Osteoblast (primary cell): ENCODE measurements at places on chromosomes 3 and 15. TPM values are rescaled to one million over a fixed set of nuclear protein-coding genes. Genes with fewer than 3 reads are reported as not detected.
A peak's percentile ranks its signal among the peaks of the same experiment; 100 is the strongest.

- H3K27ac ChIP-seq, result peak overlapping the region; percentile 56
- H3K4me1 ChIP-seq, result peaks cover 44% of the 10 kb centered on the region
- DNase-seq, result peak; percentile 70
- H3K36me3 ChIP-seq, result peaks cover under 1% of the 10 kb centered on the region
- peak overlapping the region; percentile 0 for H3K4me3 ChIP-seq
These were observed 46.2 kb downstream of the TBL1XR1 start for GRCh38 chr3:177150970-177151627.

- H3K27ac ChIP-seq, result no peak overlapping the region
- no peaks in the 10 kb centered on the region for H3K27me3 ChIP-seq
- no peaks in the 10 kb centered on the region for H3K4me1 ChIP-seq
These were observed 74.4 kb downstream of the THRB start for GRCh38 chr3:24420224-24420623.

DNA sequence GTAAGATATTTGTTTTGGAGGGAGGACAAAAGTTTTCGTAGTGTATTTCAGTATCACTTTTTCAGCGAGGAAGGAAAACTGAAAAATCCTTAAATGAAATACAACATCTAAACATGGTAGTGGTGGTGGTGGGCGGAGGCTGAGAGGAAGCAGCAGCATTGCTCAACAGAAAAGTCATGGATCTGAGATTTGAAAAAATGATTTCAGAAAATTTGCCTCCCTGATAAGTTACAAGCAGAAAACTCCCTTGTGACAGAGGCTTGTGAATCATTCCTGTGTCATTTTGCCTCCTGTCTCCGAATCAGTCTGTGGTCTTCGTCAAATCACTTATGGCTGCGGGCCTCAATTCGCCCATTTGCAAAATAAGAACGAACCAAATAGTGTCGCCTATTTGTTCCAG is 965 bp upstream of the CRBN start:
- H3K27me3 ChIP-seq, result no peaks in the 10 kb centered on the region
- H3K4me1 ChIP-seq, result peaks cover 23% of the 10 kb centered on the region
- H3K36me3 ChIP-seq, result no peaks in the 10 kb centered on the region
- H3K4me3 ChIP-seq, result no peak overlapping the region
- peak; percentile 69 for DNase-seq
- H3K27ac ChIP-seq, result no peak overlapping the region

- no peak for DNase-seq
- no peak overlapping the region for H3K4me3 ChIP-seq
- no peaks in the 10 kb centered on the region for H3K4me1 ChIP-seq
These were observed 295.3 kb upstream of the UBE2E2 start for GRCh38 chr3:22907796-22908195.

- H3K4me1 ChIP-seq, result peaks cover 9% of the 10 kb centered on the region
- no peak overlapping the region for H3K4me3 ChIP-seq
- H3K27ac ChIP-seq, result no peak overlapping the region
- DNase-seq, result no peak
These were observed 364.0 kb downstream of the ZIC1 start for GRCh38 chr3:147773116-147773630.

- no peak for DNase-seq
- H3K27ac ChIP-seq, result no peak overlapping the region
- H3K36me3 ChIP-seq, result peaks cover 43% of the 10 kb centered on the region
- no peaks in the 10 kb centered on the region for H3K4me1 ChIP-seq
- no peak overlapping the region for H3K4me3 ChIP-seq
- H3K27me3 ChIP-seq, result no peaks in the 10 kb centered on the region
These were observed 32.9 kb upstream of the ALPK3 start for GRCh38 chr15:84784262-84784661.

DNA sequence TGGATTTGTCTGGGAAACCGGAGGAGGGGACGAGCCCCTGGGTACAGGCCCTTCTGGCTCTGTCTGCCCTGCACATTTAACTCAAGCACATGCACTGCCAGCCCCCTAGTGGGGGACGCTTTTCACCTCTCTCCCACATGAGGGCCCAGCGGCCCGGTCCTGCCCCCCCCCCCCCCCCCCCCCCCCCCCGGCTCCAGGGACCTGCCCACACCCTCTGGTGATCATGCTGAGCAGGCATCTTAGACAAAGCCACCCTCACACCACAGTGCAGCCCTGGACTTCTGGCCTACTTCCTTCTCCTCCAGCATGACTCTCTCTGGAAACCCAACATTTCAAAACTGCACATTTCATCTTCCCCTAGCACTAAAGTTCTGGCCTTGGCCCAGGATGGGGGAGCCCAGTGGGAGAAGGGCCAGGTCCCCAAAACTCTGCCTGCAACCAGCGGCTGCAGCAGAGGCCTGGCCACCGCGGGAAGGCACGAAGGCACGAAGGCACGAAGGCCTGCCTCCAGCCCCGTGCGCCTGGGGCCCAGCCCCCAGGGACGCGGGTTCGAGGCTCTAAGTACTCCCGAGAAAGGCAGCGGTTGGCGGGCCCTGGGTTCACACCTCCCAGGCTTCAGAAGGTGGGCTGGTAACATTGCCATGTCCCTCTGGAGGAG is 14.1 kb downstream of the KLF15 start:
- H3K4me1 ChIP-seq, result peaks cover 8% of the 10 kb centered on the region
- peaks cover 9% of the 10 kb centered on the region for H3K27me3 ChIP-seq
- DNase-seq, result peak; percentile 82
- H3K27ac ChIP-seq, result no peak overlapping the region

DNA sequence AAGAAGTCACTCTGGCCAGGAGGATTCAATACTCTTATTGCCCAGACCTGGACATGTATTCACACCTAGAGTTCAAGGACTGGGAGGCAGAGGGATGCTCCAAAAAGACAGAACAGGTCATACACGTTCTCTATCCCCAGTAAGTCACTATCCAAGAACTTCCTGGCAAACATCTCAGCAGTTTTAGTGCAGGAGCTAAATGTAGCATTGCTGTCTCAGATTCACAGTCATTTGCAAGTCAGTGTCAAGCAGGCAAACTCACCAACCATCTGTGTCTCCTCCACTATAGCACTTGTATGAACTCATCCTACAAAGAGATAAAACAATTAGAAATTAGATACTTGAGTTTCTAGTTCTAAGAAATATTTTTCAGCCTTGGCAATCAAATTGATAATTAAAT is 38.4 kb downstream of the ABHD17C start:
- no peak for DNase-seq
- H3K27me3 ChIP-seq, result no peaks in the 10 kb centered on the region
- H3K4me1 ChIP-seq, result peaks cover 5% of the 10 kb centered on the region
- no peak overlapping the region for H3K4me3 ChIP-seq
- H3K36me3 ChIP-seq, result no peaks in the 10 kb centered on the region
- H3K27ac ChIP-seq, result no peak overlapping the region

GRCh38 chr15:94231723-94232468 is 535 bp downstream of the MCTP2 start:
- no peaks in the 10 kb centered on the region for H3K36me3 ChIP-seq
- H3K4me1 ChIP-seq, result no peaks in the 10 kb centered on the region
- H3K27me3 ChIP-seq, result no peaks in the 10 kb centered on the region
- no peak overlapping the region for H3K27ac ChIP-seq

- DNase-seq, result peak; percentile 3
- no peaks in the 10 kb centered on the region for H3K36me3 ChIP-seq
- H3K4me1 ChIP-seq, result peaks cover 5% of the 10 kb centered on the region
- H3K27me3 ChIP-seq, result no peaks in the 10 kb centered on the region
- no peak overlapping the region for H3K4me3 ChIP-seq
These were observed 20.5 kb downstream of the ATP8B4 start for GRCh38 chr15:50098545-50098944.

DNA sequence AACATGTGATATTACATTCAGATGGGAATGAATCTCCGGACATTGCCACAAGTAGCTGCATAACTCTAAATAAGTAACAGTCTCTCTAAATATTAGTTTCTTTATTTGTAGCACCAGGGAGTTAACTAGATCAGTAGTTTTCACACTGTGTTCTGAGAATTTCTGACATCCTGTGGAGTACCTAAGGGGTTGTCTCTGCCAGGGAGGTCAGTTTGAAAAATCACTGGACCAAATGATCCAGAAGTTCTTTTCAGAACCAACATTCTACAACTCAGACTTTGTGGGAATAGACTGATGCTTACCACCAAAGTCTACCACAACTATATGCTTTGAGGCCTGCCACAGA is 9.0 kb upstream of the ILDR1 start:
- no peaks in the 10 kb centered on the region for H3K36me3 ChIP-seq
- no peak for DNase-seq
- no peak overlapping the region for H3K4me3 ChIP-seq
- H3K27me3 ChIP-seq, result no peaks in the 10 kb centered on the region

- DNase-seq, result no peak
- no peak overlapping the region for H3K4me3 ChIP-seq
- H3K27ac ChIP-seq, result no peak overlapping the region
- no peaks in the 10 kb centered on the region for H3K27me3 ChIP-seq
- H3K4me1 ChIP-seq, result no peaks in the 10 kb centered on the region
These were observed 469.5 kb downstream of the CNTN4 start for GRCh38 chr3:2568156-2568555.

DNA sequence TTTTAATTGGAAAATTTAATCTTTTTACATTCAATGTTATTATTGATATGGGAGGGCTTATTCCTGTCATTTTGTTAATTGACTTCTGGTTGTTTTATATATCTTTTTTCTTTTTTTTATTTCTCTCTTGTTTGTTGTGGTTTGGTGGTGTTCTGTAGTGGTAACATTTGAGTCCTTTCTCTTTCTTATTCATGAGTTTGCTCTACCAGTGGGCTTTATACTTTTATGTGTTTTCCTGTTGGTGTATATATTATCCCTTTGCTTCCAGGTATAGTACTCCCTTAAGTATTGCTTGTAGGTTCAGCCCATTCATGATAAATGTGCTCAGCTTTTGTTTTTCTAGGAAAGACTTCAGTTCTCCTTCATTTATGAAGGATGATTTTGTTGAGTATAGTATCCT is 57.6 kb downstream of the GALK2 start:
- H3K27me3 ChIP-seq, result no peaks in the 10 kb centered on the region
- no peak for DNase-seq
- H3K36me3 ChIP-seq, result no peaks in the 10 kb centered on the region
- H3K4me3 ChIP-seq, result no peak overlapping the region

GRCh38 chr3:30904996-30905395 is 10.5 kb upstream of the GADL1 start:
- H3K27me3 ChIP-seq, result no peaks in the 10 kb centered on the region
- no peaks in the 10 kb centered on the region for H3K36me3 ChIP-seq
- DNase-seq, result no peak

GRCh38 chr15:70442616-70443321 is 320.6 kb downstream of the UACA start:
- peaks cover 59% of the 10 kb centered on the region for H3K27me3 ChIP-seq
- peaks cover 5% of the 10 kb centered on the region for H3K4me1 ChIP-seq
- no peak overlapping the region for H3K4me3 ChIP-seq
- no peaks in the 10 kb centered on the region for H3K36me3 ChIP-seq
- peak; percentile 84 for DNase-seq
- no peak overlapping the region for H3K27ac ChIP-seq

GRCh38 chr15:98786717-98787116 is 138.4 kb downstream of the IGF1R start:
- peaks cover 17% of the 10 kb centered on the region for H3K4me1 ChIP-seq
- H3K4me3 ChIP-seq, result no peak overlapping the region
- H3K27ac ChIP-seq, result no peak overlapping the region
- H3K27me3 ChIP-seq, result no peaks in the 10 kb centered on the region
- H3K36me3 ChIP-seq, result no peaks in the 10 kb centered on the region

GRCh38 chr3:181486141-181486885 is 225.4 kb upstream of the SOX2 start:
- no peaks in the 10 kb centered on the region for H3K4me1 ChIP-seq
- no peak for DNase-seq
- no peak overlapping the region for H3K27ac ChIP-seq
- H3K27me3 ChIP-seq, result no peaks in the 10 kb centered on the region
- H3K4me3 ChIP-seq, result no peak overlapping the region

- H3K4me1 ChIP-seq, result no peaks in the 10 kb centered on the region
- H3K36me3 ChIP-seq, result no peaks in the 10 kb centered on the region
- no peak overlapping the region for H3K27ac ChIP-seq
- no peak overlapping the region for H3K4me3 ChIP-seq
- peak; percentile 44 for DNase-seq
These were observed 835.4 kb upstream of the NR2F2 start for GRCh38 chr15:95494971-95495541.

- no peak for DNase-seq
- H3K4me3 ChIP-seq, result no peak overlapping the region
- no peaks in the 10 kb centered on the region for H3K4me1 ChIP-seq
- no peaks in the 10 kb centered on the region for H3K36me3 ChIP-seq
These were observed 232.4 kb downstream of the NAALADL2 start for GRCh38 chr3:175091426-175092114.

GRCh38 chr3:153970741-153971347 is 150.3 kb upstream of the ARHGEF26 start:
- no peak overlapping the region for H3K27ac ChIP-seq
- no peaks in the 10 kb centered on the region for H3K27me3 ChIP-seq
- peak; percentile 26 for DNase-seq
- H3K4me1 ChIP-seq, result no peaks in the 10 kb centered on the region
- no peaks in the 10 kb centered on the region for H3K36me3 ChIP-seq
- no peak overlapping the region for H3K4me3 ChIP-seq

DNA sequence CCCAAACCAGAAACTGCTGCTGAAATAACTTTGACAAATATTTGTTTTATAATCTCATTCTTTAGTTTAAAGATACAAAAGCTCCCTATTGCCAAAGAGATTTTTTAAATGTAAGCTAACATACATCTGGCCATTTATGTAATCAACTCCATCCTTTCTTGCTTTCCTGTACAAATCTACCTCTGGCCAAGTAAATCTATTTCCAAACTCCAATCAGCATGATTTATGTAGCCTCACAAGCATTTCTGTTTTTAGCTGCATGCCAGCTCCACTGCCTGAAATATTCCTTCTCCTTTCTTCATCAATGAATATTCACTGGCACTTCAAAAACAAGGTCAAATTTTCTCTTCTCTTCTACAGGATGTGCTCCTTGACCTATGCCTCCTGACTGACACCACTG is 80.0 kb downstream of the SHOX2 start:
- peak; percentile 17 for DNase-seq
- H3K36me3 ChIP-seq, result no peaks in the 10 kb centered on the region
- no peak overlapping the region for H3K27ac ChIP-seq
- no peaks in the 10 kb centered on the region for H3K4me1 ChIP-seq

The BCHE gene
- not detected in 2 replicates for total RNA-seq

The ERC2 gene
- 0.36 TPM in 1 of 2 replicates, not detected in the other for total RNA-seq

The CEMIP gene
- total RNA-seq, result 579 and 687 TPM in 2 replicates

The ANKRD63 gene
- not detected in 2 replicates for total RNA-seq

The PLSCR2 gene
- total RNA-seq, result not detected in 2 replicates

The IL17RB gene
- under 0.01 and 0.29 TPM in 2 replicates for total RNA-seq

The GHRL gene
- total RNA-seq, result under 0.01 TPM in 1 of 2 replicates, not detected in the other

The KBTBD13 gene
- total RNA-seq, result not detected in 2 replicates

The HGD gene
- under 0.01 TPM in 2 replicates for total RNA-seq

The TF gene
- total RNA-seq, result 0.36 and 0.88 TPM in 2 replicates

The PLXND1 gene
- total RNA-seq, result 126 and 134 TPM in 2 replicates

The IP6K1 gene
- total RNA-seq, result 46.9 and 48.5 TPM in 2 replicates

The TIMP4 gene
- total RNA-seq, result 2.4 and 3.3 TPM in 2 replicates
